Stimulated activated CD4-positive, alpha-beta T cell treated with anti-CD3 and anti-CD28 coated beads, Interleukin-2, amount 100 ng/mL, for 4 hours (primary cell): ENCODE measurements at places on chromosomes 1 and 21.

DNA sequence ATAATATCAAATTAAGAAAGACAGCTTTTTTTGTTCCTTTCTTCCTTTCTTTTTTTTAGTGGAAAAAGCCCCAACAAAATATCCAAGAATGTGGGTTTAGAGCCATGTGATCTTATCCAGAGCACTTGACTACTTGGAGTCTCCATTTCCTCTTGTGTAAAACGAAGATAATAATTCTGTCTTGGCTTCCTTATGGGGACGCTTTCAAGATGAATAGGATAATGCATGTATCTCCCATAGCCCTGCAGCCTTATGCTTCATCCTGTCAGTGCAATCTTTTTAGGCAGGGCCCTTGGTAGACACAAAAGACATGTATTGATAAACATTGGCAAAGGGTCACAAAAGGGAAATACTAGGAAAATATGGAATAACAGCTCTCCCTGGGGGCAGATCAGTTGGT is 34.8 kb downstream of the ZBTB18 start:
- DNase-seq, result no peak

GRCh38 chr1:192477630-192478029 is 97.9 kb upstream of the RGS1 start:
- no peak for DNase-seq

DNA sequence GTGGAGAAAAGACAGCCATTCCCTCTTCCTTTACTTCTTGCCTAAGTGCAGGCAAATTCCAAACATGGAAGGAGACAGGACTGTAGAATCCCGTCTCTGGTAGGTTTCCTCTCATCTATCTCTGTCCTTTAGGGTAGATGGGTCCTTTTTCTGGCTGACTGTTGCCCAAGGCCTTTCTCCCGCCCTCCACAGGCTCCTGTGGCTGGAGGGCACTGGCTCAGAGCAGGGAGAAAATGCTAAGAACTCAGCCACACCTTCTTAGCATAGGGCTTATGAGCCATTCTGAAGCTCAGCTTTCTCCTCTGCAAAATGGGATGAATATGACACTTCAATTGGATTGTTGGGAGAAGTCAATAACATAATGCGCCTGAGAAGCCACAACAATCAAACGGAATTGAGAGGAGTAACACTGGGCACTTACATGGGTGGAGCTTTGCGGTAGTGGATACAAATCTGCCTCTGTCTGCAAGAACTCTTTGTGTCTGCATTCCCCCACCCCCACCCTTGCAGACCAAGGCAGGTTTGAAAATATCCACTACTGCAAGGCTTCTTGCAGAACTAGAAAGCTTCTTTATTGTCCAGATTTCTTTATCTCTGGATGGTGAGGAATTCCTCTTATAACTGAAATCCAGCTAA is 94.7 kb downstream of the CSMD2 start:
- DNase-seq, result no peak

GRCh38 chr1:170872663-170873062 is 62.7 kb upstream of the MROH9 start:
- no peak for DNase-seq

GRCh38 chr1:41365772-41366454 is 4.7 kb downstream of the FOXO6 start:
- DNase-seq, result no peak

GRCh38 chr1:223824712-223825111 is 21.0 kb downstream of the TP53BP2 start:
- DNase-seq, result no peak

- DNase-seq, result no peak
Measured at GRCh38 chr1:68409426-68409825, 40.3 kb downstream of the RPE65 start.

GRCh38 chr1:71223641-71224340 is 143.0 kb upstream of the ZRANB2 start:
- DNase-seq, result no peak

DNA sequence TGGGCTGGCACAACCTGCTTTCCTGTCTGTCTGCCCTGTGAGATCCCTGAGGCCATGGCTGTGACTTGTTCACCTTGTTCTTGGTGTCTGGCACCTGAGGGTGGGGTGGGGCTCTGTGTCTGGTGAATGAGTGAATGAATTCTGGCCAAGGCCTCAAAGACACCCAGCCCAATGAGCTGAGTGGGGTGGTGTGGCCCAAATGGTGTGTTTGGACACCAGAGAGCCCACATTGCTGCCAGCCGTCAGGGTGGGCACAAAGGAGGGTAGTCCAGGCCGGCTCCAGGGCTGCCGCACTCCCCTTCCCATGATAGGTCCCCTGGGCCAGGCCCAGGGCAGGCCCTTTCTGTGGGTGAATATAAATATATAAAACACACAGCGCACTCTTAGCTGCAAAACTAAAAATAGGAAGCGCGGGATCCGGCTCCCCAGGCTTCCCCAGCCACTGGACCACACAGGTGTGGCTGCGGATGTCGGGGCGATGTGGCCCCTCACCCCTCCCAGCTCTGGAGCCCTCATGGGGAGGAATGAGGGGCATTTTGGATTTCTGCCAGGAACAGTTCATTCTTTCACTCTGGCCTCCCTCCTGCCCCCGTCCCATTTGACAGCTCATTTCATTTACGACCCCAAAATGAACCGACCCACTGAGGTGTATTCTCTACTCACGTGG is 33.3 kb downstream of the RUNX3 start:
- no peak for DNase-seq

GRCh38 chr1:160365325-160365724 is 1.5 kb upstream of the NHLH1 start:
- DNase-seq, result no peak

DNA sequence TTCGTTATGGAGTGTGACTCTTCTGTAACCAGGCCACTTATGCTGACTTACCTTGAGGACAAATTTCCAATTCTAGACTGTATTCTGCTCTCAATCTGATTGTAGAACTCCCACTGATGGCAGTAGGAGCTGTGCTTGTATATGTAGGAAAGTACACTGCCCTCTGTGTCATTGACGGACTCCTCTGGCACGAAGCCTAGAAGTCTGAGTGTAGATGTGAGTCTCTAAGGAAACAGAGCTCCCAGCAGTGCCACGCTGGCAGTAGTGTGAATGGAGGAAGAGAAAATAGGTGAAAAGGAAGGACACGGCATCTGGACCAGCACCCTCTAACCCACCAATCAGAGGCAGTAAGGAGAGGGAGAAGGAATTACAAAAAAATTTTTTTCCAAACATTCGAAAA is 130.4 kb upstream of the ADGRL2 start:
- no peak for DNase-seq

DNA sequence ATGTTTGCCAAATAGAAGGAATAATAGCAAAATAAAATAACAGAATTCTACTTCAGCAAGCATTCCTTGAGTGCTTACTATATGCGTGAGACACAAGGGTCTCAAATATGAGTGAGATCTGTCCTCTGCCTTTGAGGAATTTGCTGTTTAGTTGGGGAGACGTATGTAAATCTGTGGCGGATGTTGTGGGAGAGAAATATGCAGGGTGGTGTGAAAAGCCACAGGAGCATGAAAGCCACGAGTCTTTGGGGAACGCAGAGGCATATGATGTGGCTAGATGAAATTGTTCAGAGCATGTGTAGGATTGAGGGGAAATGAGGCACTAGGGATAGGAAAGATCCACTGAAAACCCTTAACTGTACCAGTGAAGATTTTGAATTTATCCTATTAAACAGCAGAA is 244.4 kb downstream of the PBX1 start:
- no peak for DNase-seq

- no peak for DNase-seq
Measured at GRCh38 chr1:56025942-56026341, 553.4 kb downstream of the PLPP3 start.

GRCh38 chr1:207314816-207315215 is 6.7 kb upstream of the CD55 start:
- no peak for DNase-seq

GRCh38 chr1:42364089-42364488 is 16.5 kb upstream of the RIMKLA start:
- no peak for DNase-seq

DNA sequence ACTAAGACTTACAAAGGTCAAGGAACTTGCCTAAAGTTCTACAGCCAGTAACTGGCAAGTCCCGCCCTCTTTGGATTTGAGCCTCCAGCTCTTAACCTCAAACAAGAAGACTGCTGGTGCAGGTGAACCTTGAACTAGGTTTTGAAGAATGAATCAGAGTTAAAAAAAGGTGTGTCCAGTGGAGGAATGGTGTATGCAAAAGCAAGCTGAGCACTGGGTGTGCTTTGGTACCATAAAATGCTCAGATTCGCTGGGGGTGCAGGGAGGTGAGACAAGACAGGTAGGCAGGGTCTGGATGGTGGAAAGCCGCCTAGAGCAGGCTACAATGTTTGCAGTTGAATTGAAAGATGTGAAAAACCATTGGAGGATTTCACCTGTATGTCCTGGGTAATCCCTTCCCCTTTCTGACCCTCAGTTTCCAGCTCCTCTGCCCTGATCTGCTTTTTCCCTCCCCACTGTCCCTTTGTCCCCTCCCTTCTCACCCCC is 39.8 kb downstream of the FOXD2 start:
- no peak for DNase-seq

DNA sequence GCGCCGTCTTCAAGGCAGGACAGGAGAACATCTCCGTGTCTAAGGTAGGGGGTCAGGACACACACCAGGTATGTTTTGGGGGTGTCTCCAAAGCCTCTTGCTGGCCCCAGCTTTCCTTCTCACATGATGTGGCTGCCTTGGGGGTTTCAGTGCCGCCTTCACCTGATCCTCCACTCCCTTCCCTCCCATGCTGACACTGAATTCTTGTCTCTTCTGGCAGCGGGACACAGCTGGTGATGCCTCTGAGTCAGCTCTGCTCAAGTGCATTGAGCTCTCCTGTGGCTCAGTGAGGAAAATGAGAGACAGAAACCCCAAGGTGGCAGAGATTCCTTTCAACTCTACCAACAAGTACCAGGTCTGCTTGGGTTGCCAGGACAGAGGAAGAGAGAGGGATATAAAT is 13.5 kb downstream of the ATP1A2 start:
- DNase-seq, result no peak

- DNase-seq, result no peak
Measured at GRCh38 chr1:109539676-109540075, at the start of gene GPR61. Gene GPR61, plus strand, starts transcription at chr1:109539872. Its CDS starts 3,151 bp downstream, at chr1:109543023.

DNA sequence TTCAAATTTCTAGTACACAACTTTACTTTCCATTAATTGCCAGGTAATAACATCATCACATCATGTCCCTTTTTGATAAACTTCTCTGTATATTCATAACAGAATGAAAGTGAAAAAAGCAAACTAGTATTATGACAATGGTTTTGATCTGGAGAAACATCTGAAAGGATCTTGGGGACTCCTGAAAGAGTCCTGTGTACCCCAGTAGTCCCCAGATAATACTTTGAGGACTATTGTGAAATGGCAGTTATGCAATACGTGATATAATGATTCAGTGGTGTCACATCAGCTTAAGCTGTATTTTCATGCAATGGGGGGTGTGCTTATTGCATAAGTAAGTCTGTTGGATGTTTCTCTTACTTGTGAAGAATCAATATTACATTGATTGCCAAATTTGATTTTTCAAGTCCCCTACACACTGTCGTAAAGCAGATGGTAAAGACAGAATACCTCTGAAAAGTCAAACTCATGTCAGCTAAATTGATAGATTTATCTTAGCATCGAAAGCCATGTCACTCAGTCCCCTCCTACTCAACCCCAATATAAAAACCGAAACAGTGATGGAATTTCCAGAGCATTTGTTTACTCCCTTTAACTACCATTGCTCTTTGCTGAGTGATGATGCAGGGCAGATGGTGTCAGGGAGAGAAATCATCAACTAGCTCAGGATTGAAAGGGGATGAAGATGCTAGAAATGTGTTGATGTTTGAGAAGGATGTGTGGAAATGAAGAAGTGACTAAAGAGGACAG is 146.7 kb upstream of the C1orf105 start:
- no peak for DNase-seq

DNA sequence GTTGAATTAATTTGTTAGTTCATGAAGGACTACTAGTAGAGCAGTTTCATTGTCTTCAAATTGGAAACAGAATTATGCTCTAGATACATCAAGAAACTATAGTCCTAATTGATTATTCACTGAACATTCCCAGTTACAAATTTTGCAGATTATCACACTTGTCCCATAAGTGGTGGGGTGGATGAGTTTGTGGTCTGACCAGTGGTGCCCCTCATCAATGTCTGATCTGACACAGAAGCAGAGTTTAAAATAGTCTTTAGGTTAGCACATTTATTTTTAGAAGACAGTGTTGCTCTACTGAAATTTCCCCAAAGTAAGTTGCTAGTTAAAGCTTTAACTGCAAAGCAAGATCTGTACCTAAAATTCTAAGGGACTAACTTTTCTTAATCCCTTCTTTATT is 42.9 kb downstream of the INKA2 start:
- no peak for DNase-seq

DNA sequence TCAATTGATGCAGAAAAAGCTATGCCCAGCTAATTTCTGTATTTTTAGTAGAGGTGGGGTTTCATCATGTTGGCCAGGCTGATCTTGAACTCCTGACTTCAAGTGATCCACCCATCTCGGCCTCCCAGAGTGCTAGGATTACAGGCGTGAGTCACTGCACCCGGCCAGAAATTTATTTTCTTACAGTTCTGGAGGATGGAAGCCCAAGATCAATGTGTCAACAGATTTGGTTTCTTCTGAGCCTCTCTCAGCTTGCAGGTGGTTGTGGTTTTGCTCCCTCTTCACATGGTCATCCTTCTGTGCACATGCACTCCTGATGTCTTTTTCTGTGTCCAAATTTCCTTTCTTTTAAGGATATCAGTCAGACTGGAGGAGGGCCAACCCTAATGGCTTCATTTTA is 35.6 kb downstream of the SHCBP1L start:
- DNase-seq, result no peak

GRCh38 chr1:109404838-109405237 is 7.1 kb upstream of the SORT1 start:
- DNase-seq, result no peak

DNA sequence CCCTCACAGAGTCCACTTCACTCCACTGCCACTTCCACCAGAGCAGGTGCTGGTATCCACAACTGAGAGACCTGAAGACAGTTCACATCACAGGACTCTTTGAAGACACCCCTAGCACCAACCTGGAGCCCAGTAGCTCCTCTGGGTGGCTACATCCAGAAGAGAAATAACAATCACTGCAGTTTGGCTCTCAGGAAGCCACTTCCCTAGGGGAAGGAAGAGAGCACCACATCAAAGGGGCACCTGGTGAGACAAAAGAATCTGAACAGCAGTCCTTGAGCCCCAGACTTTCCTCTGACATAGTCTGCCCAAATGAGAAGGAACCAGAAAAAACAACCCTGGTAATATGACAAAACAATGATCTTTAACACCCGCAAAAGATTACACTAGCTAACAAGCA is 113.2 kb downstream of the TENT5C start:
- DNase-seq, result no peak

- DNase-seq, result no peak
Measured at GRCh38 chr1:207948536-207949250, 37.8 kb upstream of the CD34 start.
